GM23338 (cell line): ENCODE measurements at places on chromosomes 16 and 17. TPM values are rescaled to one million over a fixed set of nuclear protein-coding genes. Genes with fewer than 3 reads are reported as not detected.

Gene HOXB1
- total RNA-seq = not detected in 2 replicates

Gene HOXB4
- total RNA-seq = not detected in 2 replicates

Gene GPRC5B
- total RNA-seq = 57.4 and 82.5 TPM in 2 replicates

Gene SLC16A5
- 30.1 and 40.0 TPM in 2 replicates for total RNA-seq

Gene SDR42E1
- 0.03 and 0.04 TPM in 2 replicates for total RNA-seq

Gene APOH
- not detected in 2 replicates for total RNA-seq

Gene CYB561
- 21.9 and 30.9 TPM in 2 replicates for total RNA-seq

Gene MYO15A
- total RNA-seq = 1.0 and 1.3 TPM in 2 replicates

Gene ARHGAP44
- 10.1 and 16.4 TPM in 2 replicates for total RNA-seq

Gene FNDC8
- not detected in 2 replicates for total RNA-seq

Gene CDH8
- 11.7 and 13.9 TPM in 2 replicates for total RNA-seq

Gene DHRS7C
- not detected in 2 replicates for total RNA-seq

Gene KRT9
- not detected in 2 replicates for total RNA-seq

Gene TPSAB1
- not detected in 2 replicates for total RNA-seq

Gene KCNG4
- 0.07 TPM in 1 of 2 replicates, not detected in the other for total RNA-seq

Gene CDR2
- 39.3 and 43.7 TPM in 2 replicates for total RNA-seq

Gene ZC3H18
- total RNA-seq = 25.2 and 30.0 TPM in 2 replicates

Gene PARD6A
- total RNA-seq = 15.1 and 15.7 TPM in 2 replicates

Gene YWHAE
- total RNA-seq = 1,251 and 1,409 TPM in 2 replicates

Gene TAF15
- 109 and 148 TPM in 2 replicates for total RNA-seq

Gene TBC1D3B
- 0.54 and 1.3 TPM in 2 replicates for total RNA-seq

Gene PTX4
- not detected in 2 replicates for total RNA-seq

Gene KRTAP4-9
- total RNA-seq = not detected in 2 replicates

Gene KRT12
- total RNA-seq = not detected in 2 replicates

Gene ATF7IP2
- total RNA-seq = 27.9 and 30.4 TPM in 2 replicates

Gene CCDC92B
- total RNA-seq = 8.4 and 9.1 TPM in 2 replicates

Gene CCDC154
- not detected in 2 replicates for total RNA-seq

Gene RECQL5
- total RNA-seq = 23.3 and 24.5 TPM in 2 replicates

Gene FOXO3B
- 21.1 and 22.3 TPM in 2 replicates for total RNA-seq

Gene HS3ST4
- 1.7 and 2.1 TPM in 2 replicates for total RNA-seq
